ENCODE measurements at places on chromosomes 5 and 9.

- no peak for DNase-seq
These were observed 220.2 kb downstream of the PLK2 start for GRCh38 chr5:58239731-58240130.

- no peak for DNase-seq
These were observed 297.7 kb downstream of the PARP8 start for GRCh38 chr5:50963971-50964745.

DNA sequence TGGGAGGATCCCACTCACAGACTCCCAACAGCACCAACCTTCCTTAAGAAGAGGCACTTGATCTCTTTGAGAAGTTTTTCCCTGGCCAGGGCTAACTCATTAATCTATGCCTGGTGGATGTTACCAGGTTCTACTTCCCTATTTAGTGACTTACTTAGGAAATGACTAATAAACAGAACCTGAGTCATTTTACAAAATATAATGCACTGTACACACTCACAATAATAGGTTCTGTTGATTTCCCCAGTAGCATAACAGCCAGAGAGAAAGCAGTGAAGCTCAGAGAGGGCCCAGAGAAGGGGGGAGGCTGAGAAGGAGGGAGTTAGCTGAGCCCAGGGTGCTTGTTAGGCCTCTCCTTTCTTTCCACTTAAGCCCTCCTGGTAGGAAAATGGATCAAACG is 27.1 kb downstream of the FRMD3 start:
- DNase-seq, result no peak

DNA sequence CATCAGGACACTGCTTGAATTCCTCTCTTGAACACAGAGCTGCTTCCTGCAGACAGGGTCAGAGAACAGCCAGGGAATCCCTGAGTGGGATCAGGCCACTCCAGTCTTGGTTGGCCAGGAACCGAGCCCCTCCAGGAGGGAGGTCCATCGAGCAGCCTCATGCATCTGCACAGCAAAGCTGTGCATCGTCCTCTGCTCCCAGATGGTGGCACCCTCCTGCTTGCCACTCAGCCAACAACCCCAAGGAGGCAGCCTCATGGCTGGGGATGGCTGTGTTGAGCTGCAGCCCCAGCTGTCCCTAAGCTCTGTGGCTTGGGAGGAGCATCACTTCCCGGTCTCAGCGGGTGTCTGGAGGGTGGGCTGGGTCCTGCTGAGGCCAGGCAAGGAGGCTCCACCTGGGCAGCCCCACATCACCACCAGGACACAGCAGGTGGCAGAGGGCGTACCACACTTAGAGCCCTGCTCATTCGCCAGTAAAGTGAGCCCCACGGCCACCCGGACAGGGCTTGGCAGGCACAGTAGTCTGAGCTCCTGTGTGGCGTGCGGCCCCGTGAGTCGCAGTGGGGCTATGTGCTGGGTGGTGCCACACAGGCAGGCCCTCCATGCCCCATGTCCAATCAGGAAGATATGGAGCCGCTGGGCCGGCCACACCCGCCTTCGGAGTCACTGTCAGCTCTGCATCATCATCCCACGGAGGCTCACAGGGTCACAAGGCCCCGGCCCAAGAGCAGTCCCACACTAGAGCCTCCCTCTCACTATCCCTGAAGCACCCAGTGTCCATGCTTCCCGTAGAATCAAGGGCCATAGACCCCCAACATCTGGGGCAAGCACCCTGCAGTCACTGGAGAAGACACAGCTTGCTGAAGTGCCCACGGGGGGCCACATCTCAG is 11.9 kb downstream of the LPCAT1 start:
- no peak for DNase-seq

DNA sequence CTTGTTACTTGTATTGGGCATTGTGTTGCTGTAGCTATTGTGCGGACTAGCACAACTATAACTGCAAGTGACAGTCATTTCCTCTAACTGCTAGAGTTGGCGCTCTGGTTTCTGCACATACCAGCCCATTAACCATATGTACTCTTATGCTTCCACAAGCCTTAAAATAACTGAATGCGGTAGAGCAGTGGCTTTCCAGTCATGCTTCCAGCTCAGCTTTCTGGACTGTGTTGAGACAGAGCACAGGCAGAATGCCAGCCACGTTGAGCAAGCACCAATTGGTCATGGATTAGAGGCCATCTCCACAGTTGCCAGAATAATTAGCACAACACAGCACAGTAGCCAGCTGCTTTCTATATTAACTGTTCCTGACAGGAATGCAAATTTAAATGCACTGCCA is 12.2 kb downstream of the INVS start:
- DNase-seq, result no peak

GRCh38 chr5:14809369-14810155 is 62.0 kb downstream of the ANKH start:
- DNase-seq, result no peak

Measured in right renal cortex interstitium (tissue), 3 donors.